ENCODE measurements at places on chromosomes 4 and X. TPM values are rescaled to one million over a fixed set of nuclear protein-coding genes. Genes with fewer than 3 reads are reported as not detected.

The CT45A3 gene
- total RNA-seq, result 0.33 TPM

The COX7B2 gene
- not detected for total RNA-seq

The VEGFC gene
- 3.6 TPM for total RNA-seq

GRCh38 chr4:181966104-181966551 lies 277.1 kb upstream of the TENM3 start:
- no peak for DNase-seq
- H3K4me3 ChIP-seq, result no peak overlapping the region
- H3K4me1 ChIP-seq, result no peaks in the 10 kb centered on the region

- no peaks in the 10 kb centered on the region for H3K27me3 ChIP-seq
- DNase-seq, result peak; percentile 69
- peaks cover 48% of the 10 kb centered on the region for H3K4me1 ChIP-seq
- peak within 1 kb of the TSS; percentile 85 for H3K4me3 ChIP-seq
Measured at GRCh38 chr4:3292571-3293400, at the start of gene RGS12. Gene RGS12 (plus strand): TSS chr4:3293021. CDS start chr4:3316171, 23,150 bp downstream.

GRCh38 chr4:38560340-38560739 lies 103.7 kb upstream of the KLF3 start:
- H3K4me1 ChIP-seq, result peaks cover 5% of the 10 kb centered on the region
- no peaks in the 10 kb centered on the region for H3K36me3 ChIP-seq
- H3K4me3 ChIP-seq, result no peak overlapping the region
- DNase-seq, result no peak

GRCh38 chr4:177185151-177185550 lies 124.5 kb upstream of the NEIL3 start:
- no peaks in the 10 kb centered on the region for H3K27me3 ChIP-seq
- H3K4me3 ChIP-seq, result no peak overlapping the region
- H3K4me1 ChIP-seq, result no peaks in the 10 kb centered on the region
- H3K36me3 ChIP-seq, result no peaks in the 10 kb centered on the region
